Effector memory CD8-positive, alpha-beta T cell (primary cell): ENCODE measurements at places on chromosomes 12 and 14.

DNA sequence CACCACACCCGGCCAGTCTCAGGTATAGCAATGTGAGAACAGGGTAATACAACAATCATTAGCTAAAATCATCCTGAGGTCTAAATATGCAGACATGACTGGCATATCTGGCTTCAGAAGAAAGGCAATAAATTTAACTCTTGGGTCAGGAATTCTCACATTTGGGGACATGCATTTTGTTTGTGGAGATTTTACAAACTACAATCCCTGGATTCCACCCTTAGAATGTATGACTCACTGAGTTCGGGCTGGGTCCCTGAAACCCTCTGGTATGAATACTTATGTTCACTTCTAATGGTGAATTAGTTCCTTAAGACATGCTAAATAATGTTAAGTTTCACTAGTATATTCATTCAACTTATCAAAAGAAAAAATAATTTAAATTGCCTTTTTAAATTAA, 98.9 kb upstream of the HMGA2 start:
- DNase-seq: no peak

DNA sequence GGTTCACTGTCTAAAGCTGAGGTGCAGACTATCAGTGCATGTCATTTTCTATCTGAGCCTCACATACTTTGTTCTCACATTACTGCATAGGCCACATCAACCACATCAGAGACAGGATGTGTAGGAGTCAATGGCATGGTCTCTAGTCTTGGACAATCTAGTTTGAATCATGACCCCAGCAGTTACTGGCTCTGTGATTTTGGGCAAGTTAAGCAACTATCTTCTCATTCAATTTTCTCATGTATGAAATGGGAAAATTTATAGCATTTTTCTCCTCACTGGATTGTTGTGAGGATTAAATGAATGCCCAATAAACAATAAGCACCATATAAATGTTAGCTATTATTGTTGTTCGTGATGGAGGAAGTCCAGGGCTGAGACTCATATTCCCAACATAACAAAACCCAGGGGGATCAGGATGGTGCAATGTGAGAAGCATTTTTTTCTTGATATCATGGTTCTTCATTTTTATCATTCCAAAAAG, 432.6 kb downstream of the LRIG3 start:
- no peak for DNase-seq

- DNase-seq: no peak
Measured at GRCh38 chr14:51783765-51784164, 76.6 kb upstream of the GNG2 start.

DNA sequence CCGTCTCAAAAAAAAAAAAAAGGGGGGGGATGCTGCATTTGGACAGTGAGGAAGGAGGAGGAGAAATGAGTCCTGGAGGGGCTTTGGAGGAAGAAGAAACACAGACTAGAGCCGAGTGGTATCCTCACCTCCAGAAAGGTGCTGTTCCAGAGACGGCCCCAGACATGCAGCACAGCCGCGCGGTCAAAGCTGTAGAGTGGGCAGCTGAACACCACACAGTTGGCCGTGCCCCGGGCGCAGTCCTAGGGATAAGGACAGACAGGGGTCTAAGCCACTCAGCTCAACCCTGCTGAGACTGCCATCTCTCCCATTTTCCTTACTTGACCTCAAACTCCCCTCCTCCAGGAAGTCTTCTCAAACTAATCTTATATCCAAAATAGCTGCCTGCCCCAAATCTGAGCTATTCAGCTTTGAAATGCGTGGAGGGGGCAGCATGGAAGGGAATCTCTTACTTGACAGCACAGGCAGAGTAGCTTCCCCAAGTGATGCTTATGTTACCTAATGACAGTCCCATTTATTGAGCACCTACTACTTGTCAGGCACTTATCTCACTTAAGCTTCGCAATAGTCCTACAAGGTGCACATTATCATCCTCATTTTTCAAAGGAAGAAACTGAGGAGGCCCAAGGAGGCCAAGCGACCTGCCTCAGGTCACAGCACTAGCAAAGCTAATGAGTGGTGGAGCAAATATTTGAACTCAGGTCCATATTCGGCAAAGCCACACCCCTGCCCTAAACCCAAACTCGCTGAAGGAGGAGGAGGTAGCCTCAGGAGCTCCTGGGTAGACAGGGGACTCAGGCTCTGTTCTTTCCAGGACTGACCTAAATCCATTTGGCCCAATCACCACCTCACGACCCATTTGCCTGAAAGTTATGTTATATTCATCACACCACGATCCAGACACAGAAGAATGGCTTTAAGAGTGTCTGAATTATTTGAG, 18.7 kb downstream of the ITGA7 start:
- DNase-seq: no peak

- DNase-seq: no peak
Measured at GRCh38 chr12:91127306-91127705, 16.0 kb upstream of the LUM start.

DNA sequence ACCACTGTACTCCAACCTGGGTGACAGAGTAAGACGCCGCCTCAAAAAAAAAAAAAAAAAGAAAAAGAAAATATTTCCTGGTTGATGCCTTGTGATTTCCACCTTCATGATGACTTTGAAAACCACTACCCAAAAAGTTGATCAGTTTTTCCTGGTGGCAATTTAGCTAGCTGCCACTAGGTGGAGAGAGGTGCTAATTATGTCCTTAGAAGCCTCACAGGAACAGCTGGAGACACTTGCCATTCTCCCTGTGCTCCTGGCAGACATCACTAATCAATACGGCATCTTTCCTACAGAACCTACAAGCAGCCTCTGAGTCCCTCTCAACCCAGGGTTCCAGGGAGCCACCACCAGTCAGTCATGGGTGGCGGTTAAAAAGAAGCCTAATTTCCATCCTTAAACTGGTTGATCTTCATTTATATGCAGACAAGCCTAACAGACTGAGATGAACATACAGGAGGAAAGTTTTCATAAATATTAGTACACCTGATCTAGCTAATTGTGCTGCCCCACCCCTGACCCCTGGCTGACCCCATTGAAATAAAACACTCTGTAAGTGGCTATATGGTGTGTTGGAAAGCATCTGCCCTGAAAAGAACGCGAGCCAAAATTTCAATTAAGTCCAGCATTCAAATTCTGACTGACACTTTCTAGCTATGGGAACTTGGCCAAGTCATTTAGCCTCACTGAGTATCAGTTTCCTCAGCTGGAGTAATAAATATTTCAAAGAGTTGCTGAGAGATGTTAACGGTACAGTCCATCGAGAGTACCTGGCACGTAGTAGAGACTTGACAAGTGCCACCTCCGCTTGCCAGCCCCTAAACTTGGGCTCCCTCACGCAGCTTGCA, 6.2 kb upstream of the OAS1 start:
- DNase-seq: peak; percentile 38
